NCI-H446 (cell line): ENCODE measurements at places on chromosomes 3 and 15.

GRCh38 chr3:117141812-117142211, 432.2 kb downstream of the TUSC7 start:
- DNase-seq, result no peak

GRCh38 chr3:145798696-145799537, 362.1 kb downstream of the PLOD2 start:
- DNase-seq, result peak; percentile 35

DNA sequence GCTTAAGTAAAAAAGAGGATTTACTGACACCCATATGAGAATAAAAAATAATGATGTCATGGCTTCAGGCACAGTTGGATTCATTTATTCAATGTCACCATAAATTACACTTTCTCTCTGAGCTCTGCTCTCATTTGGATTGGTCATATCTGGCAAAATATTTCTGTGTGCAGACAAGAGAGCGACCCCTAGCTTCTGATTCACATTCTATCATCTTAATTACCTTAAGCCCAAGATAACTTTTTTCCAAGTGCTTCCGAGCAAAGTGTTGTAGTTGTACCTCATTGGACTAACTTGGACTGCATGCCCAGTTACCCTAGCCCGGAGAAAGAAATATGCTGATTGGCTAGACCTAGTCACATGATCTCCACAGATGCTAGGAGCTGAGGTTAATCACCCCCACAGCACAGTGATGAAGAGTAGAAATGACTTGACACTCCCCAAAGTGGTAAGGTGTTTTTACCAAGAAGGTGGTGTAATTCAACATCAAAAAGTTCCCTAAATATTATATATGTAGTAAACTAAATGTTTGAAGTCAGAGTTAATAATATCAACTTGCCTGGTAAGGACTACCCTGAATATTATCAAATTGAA, 552.2 kb upstream of the SUCLG2 start:
- DNase-seq, result no peak

- DNase-seq, result no peak
Measured at GRCh38 chr3:98733812-98734281, 29.3 kb upstream of the ST3GAL6 start.

DNA sequence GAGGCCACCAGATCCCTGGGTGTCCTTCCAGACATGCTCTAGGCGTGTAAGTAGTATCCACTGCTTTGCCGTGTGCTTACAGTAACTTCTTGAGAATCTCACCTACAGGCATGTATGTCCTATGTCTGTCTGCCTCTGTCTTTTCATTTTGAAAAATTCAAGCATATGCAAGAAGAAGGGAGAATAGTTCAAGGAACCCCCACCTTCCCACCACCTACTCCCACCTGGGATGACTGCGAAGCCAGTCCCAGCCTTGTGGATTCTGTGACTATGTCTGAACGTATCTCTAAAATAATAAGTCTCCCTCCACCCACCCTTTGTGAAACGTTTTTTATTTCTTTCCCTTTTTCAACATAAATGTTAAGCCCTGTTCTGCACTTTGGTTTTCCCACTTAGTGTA, 15.0 kb downstream of the CHST13 start:
- no peak for DNase-seq

DNA sequence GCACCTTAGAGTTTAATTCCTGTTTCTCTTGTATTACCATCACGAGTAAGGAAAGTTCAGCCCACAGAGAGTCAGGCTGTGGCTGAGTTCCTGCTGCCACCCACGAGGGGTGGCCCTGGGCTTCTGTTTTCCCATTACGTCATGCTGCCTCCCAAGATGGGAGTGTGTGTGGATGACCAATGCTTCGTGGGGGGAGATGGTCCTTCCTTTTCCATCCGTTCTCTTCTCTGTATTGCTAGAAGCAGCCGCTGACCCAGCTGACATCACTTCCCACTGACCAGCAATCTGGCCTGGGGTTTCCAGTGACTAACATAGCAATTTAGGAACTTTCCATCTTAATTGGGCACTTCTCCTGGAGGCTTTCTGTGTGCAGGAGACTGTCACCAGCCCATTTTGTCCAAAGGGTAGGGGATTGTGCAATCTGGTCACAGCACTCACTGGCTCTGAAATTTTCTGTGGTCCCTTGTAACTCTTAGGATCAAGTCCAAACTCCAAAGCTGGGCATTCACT, 9.3 kb downstream of the IRAK2 start:
- no peak for DNase-seq

GRCh38 chr15:66095871-66096687, 157.5 kb downstream of the MEGF11 start:
- DNase-seq, result no peak

GRCh38 chr3:121630355-121630754, 30.3 kb downstream of the HCLS1 start:
- no peak for DNase-seq

DNA sequence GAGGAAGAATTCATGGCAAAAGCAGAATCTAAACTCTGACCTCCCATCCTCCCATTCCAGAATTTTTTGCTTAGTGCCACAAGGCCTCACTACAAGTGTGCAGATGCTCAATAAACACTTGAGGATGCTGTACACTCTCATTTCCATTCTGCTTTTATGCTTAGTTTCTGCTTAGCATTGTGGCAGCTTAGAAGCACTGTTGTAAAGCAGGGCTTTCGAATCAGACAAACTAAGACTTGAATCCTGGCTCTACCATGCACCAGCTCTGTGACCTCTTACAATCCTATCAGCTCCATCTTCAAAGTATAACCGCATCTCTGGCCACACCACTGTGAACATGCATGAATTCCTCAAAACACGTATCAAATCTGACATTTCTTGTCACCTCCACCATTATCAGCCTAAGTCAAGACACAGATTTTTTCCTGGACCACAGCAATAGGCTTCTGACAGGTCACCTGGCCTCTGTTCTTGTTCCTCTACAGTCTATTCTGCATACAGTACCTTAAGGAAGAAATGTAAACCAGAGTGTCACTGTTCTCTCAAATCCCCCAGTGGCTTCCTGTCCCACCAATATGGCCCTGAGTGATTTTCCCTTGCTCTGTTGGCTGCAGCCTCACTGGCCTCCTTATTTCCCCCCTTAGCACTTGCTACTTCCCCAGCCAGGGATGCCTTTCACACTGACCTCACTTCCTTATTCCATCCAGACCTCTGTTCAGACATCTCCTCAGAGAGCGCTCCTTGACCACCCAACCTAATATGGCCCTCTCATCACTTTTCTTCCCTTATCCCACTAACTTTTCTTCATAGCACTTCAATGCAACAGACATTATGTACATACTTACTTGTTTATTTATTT, 8.1 kb upstream of the PHC3 start:
- no peak for DNase-seq

DNA sequence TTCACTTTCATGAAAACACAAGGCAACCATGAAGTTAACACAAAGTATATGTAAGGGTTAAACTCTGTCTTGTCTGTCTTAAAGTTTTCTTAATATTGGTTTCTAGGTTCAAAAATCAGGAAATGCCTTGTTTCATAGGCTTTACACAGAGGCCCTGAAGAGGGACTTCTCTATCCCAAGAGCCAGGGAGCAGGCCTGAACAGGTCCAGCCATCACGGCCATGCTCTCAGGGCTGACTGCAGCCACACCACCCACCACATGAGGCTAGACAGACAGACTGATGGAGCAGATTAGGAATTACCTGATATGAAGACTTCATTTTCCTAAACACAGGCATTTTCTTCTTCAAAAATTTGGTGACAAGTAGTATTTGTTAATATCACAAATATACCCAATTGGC, 502.9 kb downstream of the GABRG3 start:
- DNase-seq, result no peak

DNA sequence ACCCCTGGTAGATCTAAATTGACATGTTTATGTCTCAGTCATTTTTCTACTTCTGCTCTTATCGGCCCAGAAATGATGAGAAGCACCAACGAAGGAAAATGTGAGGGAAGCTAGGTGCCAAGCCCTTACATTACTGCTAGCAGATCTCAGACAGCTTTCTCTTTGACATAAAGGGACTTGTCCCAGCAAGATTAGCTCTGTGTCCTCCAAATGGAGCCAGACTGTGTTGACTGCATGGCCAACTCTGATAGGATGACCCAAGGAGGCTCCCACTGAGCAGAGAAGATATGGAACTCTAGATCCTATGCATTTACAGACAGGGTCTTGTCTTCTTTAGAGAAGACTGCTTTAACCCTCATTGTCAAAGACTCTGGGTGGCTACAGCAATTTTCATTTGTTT, 2.8 kb upstream of the MCTP2 start:
- DNase-seq, result no peak

DNA sequence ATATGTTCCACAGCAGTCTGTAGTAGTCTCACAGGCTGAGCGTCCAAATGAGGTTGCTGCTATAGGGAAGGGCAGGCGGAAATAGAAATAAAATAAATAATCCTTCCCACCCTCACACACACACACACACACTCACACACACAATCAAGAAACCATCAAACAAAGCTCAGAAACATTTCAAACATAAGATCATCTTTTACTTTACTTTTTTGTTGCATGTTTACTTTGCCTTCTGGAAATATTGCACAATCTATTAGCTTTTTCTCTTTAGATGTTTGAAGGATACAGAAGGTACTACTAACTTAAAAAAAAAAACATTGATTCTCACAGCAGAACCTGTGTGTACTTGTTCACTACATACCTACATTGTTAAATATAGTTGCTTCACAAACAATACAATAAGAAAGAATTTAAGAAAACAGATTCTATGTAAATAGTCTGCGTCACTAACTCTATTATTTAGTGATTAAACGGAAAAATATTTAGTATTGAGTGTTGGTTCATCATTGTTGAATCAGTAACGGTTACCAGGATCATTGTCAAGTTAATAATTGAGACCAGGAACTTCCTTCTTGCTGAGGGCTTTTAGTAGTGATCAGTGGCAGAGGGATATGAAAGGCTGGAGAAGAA, 20.5 kb downstream of the ALCAM start:
- no peak for DNase-seq

DNA sequence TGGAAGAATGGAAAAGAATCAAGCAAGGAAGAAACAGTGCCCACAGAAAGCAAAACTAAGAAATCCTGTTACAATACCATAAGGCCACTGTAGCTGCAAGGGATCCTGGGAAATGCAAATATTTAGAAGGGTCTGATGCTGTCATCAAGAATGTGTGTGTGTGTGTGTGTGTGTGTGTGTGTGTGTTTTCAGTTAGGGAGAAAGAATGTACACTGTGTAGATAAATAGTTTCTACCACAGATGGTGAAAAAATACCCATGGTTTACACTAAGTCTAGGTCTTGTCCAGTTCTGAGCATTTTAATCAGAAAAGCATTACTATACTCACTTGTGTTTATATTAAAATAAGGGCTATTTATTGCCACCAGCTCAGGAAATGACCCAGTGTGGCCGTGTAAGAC, 355.0 kb downstream of the RBMS3 start:
- DNase-seq, result no peak

DNA sequence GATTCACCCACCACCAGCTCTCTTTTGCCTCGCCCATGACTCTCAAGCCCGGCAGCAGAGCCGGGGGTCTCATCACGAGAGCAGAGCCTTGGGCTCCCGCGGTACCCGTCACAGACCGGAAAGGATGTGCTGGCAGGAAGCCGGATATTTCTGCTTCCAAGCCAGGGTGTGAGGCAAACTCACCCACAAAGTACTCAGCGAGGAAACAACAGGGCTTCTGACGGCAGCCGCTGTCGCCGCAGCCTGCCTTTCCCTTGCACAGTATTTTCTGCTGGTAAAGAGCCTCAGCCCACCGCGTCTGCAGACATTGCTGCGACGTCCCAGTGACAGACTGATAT, 119.9 kb downstream of the NSMCE3 start:
- no peak for DNase-seq

- DNase-seq, result no peak
Measured at GRCh38 chr3:73966733-73967132, 342.0 kb upstream of the PDZRN3 start.

GRCh38 chr15:36954486-36954885, 145.9 kb downstream of the MEIS2 start:
- DNase-seq, result no peak

DNA sequence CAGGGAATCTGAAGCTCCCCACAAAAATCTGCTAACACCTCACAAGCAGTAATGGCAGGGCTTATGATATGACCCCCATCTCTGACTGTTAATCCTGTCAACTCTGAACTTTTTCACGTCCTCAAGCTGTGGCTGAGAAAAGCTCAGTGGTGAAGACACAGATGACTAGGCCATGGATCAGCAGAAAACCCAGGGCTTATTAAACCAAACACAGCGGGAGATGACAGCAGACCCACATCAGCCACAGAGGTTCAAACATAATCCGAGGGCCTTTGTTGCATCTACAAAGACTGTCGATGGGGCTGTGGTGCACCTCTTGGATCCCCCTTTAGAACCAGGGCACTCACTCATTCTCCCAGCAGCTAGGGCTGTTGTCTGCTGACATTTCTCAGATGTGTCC, 50.4 kb downstream of the GLB1 start:
- DNase-seq, result no peak

DNA sequence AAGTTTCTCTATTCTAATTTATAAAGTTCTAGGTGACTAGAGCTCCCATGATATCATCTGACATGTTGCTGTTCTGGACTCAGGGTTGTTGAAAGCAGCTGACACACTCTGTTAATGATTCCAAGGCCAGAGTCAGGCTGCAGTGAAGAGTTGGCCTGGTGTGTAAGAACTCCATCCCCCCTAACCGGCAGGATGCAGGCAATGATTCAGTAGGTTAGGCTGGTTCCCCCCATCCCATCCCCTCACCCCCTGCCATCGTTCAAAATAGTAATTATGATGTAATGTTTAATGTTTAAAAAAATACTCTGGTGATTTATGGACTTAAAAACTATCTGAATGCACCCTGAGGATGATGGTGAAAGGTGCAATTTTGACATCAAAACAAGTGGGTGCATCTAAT, 4.6 kb upstream of the TRIM71 start:
- DNase-seq, result no peak

GRCh38 chr3:27669591-27669990, 52.5 kb downstream of the EOMES start:
- DNase-seq, result no peak

- no peak for DNase-seq
Measured at GRCh38 chr3:6249679-6250078, 611.2 kb upstream of the GRM7 start.

DNA sequence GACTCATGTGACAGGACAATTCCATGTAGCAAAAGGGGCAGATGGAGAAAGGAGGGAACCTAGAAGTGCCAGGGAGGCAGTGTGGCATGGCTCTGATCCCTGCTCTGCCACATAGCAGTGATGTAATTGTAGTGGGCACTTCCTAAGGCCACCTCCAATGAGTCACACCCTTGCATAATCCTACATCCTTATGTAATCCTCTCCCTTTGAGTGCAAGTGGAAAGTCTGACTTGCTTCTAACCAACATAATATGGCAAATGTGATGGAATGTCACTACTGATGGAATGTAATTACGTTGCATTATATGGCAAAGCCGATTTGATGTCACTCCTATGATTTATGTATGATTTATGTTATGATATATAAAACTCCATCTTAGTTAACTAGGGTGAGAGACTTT, 72.9 kb upstream of the ATP2C1 start:
- no peak for DNase-seq
